Activated CD4-positive, CD25-positive, alpha-beta regulatory T cell treated with anti-CD3 and anti-CD28 coated beads, Interleukin-2, amount 50 U/mL, for 72 hours (primary cell): ENCODE measurements at places on chromosomes 1 and 21.

DNA sequence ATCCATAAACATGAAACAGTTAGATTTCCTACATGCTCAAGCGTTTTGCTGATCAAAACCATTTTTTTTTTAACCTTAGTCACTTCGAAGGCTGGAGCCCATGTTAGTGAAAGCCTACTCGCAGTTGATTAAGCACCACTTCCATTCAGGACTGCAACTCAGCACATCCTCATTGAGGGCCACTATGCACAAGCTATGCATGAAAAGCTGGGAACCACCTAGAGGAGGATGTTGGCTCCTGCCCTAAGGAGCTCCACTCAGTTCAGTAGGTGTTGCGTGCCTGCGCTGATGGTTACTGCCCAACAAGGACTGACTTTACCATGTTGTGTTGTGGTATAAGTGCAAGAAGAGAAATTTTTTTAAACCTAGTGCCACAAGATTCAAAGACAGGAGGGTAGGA lies 181.4 kb upstream of the L1TD1 start:
- no peak for DNase-seq

DNA sequence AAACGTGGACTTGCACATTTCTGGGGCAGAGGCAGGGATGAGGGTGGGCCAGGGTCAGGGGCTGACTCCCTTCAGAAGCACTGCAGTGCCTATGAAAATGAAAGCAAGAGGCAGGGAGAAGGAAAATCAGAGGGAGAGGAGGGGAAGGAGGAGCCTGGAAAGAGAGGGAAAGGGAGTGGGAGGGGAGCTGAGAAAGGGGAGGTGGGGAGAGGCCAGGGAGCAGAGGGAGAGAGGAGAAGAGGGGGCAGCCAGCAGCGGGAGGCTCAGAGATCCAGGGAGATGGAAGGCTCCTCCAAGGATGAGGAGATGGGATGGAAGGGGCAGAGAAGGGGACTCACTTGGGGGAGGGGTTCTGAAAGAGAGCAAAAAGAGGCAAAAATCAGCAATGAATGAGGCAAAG lies 96.3 kb upstream of the KLHDC7A start:
- DNase-seq, result no peak

GRCh38 chr1:204989266-204990058 lies 53.5 kb upstream of the CNTN2 start:
- DNase-seq, result peak; percentile 56

GRCh38 chr21:21897275-21897883 lies 899.2 kb downstream of the NCAM2 start:
- no peak for DNase-seq

GRCh38 chr1:160748181-160748877 lies 9.3 kb downstream of the SLAMF7 start:
- no peak for DNase-seq

DNA sequence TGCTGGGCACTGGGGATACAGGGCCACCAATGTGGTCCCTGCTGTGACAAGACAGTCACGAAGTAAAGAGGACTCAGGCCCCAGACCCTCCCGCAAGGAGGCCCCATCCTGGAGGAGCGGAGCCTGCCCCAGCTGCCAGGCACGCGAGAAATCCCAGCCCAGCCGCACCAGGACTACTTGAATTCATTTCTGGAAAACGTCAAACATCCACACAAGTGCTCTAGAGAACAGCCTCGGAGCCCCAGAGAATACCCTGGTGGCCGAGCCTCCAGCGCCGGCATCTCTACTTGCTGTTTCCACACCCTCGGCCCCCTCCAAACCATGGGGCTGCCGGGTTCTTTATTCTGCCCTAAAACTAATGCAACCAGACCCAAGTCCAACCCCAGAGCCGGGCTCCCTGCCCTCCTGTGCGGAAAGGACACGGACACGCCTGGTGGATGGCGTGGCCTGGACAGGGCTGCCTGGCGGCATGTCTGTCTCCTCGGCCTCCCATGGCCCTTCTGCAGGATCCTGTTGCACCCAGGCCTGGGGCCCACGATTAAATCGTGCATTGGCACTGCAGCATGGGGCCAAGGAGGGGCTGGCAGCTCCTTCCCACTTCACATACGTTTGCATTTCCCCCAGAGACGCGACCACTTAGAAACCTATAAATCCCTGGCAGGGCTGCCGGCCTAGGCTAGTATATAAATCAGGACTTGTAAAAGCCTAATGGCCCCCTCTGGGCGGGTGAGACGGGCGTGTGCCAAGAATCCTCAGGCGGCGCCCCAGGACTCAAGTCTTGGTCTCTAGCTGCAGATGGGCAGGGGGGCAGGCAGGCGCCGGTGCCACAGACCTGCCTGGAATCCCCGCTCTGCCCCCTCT lies 41.2 kb downstream of the DMRTB1 start:
- no peak for DNase-seq
